ENCODE measurements at places on chromosomes 7 and 10.

DNA sequence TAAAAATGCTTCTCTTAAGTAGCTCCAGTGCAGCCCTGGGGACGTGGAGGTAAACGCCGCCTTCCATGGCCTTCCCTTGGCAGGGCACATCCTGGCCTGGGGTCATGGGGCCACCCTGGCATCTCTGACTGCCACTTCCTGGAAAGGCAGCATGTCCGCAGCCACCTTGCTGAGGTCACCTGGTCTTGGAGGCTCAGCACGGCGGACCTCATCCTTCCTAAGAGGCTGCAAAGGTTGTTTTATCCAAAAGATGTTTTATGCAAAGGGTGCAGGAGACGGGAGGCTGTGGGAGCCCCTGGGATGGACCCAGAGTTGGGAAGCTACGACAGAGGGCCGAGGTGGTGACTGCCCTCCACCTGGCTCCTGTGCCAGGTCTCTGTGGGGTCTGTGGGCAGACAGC lies 106.0 kb downstream of the TCERG1L start:
- H3K4me3 ChIP-seq, result no peak overlapping the region
- H3K27ac ChIP-seq, result no peak overlapping the region
- no peak for DNase-seq

DNA sequence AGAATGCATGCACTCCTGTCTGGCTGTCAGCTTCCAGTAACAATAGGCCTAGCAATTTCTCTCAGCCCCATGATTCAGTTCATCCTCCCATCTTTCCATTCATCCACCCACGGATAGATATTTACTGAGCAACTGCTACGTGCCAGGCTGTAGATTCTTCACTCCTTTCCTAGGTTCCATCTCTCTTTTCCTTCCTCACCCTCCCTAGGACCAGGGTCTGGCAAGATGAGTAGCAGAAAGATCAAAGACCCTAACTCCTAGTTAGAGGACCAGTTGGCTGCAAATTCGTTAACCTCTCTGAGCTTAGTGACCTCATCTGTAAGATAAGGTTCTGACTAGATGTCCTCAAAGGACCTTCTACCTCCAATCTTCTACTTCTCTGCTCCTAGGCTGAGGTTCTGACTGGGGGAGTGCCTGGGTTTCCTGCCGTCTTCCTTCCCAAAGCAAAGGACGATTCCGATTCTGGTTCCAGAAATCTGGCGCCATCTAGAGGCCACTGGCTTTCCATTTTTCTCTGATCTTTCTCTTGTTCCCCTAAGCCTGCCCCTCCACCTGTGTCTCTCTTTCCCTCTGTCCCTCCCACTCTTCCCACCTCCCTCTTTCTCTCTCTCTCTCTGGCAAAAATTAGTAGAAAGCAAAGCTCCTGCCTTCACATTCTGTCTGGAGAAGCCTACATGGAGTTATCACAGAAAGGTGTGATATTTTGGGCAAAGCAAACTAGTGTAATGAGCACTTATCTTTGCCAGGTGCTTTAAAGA lies 26.2 kb downstream of the TBATA start:
- H3K4me3 ChIP-seq, result no peak overlapping the region
- H3K27ac ChIP-seq, result no peak overlapping the region
- no peaks in the 10 kb centered on the region for H3K36me3 ChIP-seq
- H3K4me1 ChIP-seq, result peaks cover 19% of the 10 kb centered on the region
- peak; percentile 62 for DNase-seq
- H3K27me3 ChIP-seq, result no peaks in the 10 kb centered on the region

GRCh38 chr10:75029857-75030256 lies 81.6 kb upstream of the SAMD8 start:
- no peak overlapping the region for H3K27ac ChIP-seq
- no peak overlapping the region for H3K4me3 ChIP-seq
- no peaks in the 10 kb centered on the region for H3K27me3 ChIP-seq
- H3K4me1 ChIP-seq, result no peaks in the 10 kb centered on the region

- H3K4me1 ChIP-seq, result no peaks in the 10 kb centered on the region
- no peaks in the 10 kb centered on the region for H3K27me3 ChIP-seq
- H3K27ac ChIP-seq, result no peak overlapping the region
- no peaks in the 10 kb centered on the region for H3K36me3 ChIP-seq
- no peak overlapping the region for H3K4me3 ChIP-seq
These were observed 205.6 kb downstream of the GRID1 start for GRCh38 chr10:86160890-86161585.

DNA sequence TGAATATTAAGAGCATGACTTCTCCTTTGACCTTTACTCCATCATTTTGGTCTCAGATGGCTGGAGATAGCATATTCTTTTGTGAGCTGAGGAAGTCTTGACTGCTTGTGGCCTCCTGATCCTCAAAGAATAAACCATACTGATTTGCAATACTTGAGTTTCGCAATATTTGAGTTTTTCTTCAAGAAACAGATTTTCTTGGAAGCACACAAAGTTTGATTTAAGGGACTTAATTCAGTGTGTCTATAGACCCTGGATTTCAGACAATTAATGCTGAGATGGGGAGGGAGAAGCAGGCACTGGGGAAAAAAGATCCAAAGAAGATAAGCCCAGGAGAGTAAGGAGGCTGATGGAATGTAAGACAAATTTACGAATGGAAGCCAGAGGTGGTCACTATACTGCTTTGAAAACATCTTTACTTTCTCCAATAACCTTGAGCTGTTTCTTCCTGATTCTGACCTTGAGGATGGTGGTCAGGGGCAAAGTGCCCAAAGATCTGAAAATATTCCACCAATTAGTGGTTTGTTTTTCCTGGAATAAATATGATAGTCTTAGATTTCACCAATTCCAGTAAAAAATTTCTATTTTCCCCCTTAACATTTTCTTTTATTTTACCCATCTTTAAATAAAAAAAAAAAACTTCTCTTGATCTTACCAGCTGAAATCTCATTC lies 7.5 kb downstream of the EPDR1 start:
- H3K27ac ChIP-seq, result no peak overlapping the region
- no peaks in the 10 kb centered on the region for H3K36me3 ChIP-seq
- no peak for DNase-seq

DNA sequence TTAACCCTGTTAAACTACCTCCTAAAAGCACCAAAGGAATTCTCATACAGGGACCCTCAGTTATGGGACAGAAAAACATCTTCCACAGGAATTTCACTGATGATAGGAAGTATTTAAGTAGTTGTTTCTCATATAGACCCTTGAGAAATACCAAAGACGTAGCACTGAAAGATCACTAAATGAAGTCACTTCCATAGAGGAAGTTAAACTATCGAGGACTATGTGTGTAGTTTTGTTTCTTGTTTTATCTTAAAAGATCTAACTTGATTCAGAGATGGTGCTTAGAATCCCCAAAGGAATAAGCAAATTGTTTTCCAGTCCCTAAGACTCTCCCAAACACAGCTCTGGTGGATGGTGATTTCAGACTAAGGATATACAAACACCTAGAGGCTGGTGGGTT lies 94.8 kb upstream of the AFAP1L2 start:
- no peak for DNase-seq
- H3K27me3 ChIP-seq, result no peaks in the 10 kb centered on the region
- peaks cover 6% of the 10 kb centered on the region for H3K4me1 ChIP-seq

- H3K36me3 ChIP-seq, result no peaks in the 10 kb centered on the region
- no peak for DNase-seq
- no peak overlapping the region for H3K4me3 ChIP-seq
- no peaks in the 10 kb centered on the region for H3K27me3 ChIP-seq
- H3K4me1 ChIP-seq, result peaks cover 6% of the 10 kb centered on the region
- H3K27ac ChIP-seq, result no peak overlapping the region
These were observed 18.5 kb upstream of the TRIM56 start for GRCh38 chr7:101066833-101067177.

DNA sequence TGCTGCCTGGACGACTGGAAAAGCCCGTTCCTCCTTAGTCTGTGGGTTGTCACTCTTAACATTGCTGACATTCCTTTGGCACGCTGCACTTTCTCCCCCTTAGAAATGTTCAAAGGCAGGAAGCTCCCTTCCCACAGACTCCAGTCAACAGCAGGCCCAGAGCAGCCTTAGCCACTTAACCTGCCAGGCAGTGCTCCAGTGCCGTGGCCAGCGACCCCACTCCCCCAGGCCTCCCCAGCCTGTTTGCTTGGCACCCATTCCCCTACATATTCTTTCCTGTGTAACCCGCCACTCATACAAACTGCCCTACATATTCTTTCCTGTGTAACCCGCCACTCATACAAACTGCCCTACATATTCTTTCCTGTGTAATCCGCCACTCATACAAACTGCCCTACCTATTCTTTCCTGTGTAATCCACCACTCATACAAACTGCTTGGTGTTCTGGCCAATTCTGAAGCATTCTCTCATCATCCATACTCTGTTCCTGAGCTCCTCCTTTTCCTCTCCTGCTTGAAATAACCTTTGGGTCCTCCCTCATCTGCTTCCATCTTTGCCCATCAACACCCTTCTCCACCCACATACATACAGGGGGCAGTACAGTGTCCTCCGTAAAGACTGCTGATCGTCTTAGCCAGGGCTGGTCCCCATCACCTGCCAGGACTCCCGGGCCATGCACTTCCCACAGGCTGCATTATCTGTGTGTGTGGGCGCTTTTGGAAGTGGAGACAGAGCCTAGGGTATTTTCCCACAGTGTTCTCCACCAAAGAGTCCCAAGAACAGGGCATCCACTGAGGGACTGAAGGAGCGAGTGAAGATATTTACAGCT lies 57.3 kb downstream of the ADARB2 start:
- H3K27me3 ChIP-seq, result no peaks in the 10 kb centered on the region
- H3K4me1 ChIP-seq, result peaks cover 7% of the 10 kb centered on the region
- no peak for DNase-seq
- H3K36me3 ChIP-seq, result no peaks in the 10 kb centered on the region
- H3K27ac ChIP-seq, result no peak overlapping the region
- H3K4me3 ChIP-seq, result no peak overlapping the region

Data from neuronal stem cell (in vitro differentiated cells).